ENCODE measurements at places on chromosomes 2 and 18.

DNA sequence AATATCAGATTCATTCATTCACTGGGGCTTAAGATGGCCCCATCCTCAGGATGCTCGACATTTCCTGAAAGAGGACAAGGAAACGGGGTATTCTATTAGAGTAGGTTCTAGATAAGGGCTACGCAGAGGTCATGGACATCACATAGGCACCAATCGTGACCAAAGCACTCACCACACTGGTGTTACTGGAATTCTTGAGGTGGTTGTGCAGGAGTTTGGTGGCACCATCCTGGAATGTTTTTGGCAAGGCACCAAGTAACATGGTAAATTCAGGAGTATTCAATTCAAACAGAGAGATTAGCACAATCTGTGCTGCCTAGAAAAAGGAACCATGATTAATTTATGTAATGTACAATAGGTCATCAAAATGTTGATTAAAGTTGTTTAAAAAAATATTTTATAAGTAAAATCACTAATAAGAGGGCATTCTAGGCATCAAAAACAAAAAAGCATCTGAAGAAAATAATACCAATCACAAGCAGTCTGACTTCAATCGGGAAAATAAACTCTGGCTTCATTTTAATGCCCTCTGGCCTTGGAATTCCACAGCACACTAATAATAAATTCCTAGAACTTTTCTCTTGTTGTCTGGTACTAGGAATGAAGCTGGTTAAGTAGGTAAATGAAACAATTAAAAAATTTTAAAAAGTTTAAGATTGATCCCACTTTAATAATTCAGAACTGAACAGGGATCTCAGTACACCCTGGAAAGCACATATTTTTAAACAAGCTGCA lies 102.8 kb upstream of the TFCP2L1 start:
- DNase-seq: no peak

DNA sequence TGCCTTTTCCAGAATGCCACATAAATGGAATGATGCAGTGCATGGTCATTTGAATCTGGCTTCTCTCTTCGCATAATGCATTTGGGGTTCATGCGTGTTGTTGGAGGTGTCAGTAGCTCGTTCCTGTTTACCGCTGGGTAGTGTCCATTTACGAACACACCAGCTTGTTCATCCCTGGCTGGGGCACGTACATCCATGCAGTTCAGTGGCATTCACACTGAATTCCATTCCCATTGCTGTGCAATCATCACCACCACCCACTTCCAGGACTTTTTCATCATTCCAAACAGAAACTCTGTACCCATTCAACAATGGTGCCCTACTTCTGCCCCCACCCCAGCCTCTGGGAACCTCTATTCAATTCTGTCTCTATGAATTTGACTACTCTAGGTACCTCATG lies 14.7 kb upstream of the CIDEA start:
- DNase-seq: no peak

- DNase-seq: no peak
Observed at GRCh38 chr18:75202696-75203365, 6.1 kb downstream of the PTGR3 start.

DNA sequence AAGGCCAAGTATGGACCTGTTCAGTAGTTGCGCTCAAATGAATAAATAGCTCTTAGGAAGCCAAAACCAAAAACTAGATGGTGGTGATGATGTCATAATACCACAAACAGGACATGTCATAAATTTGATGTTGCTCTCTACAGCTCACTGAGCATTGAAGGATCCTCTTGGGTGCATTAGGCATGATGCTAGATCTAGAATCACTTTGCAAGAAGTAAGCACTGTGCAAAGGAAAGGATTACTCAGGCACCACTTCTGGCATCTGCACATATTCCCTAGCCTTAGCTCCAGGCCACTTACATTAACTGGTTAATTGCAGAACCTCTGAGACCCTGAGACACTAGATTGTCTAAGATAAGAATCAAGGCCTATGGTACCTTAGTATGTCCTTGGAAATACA lies 58.0 kb downstream of the LRRTM1 start:
- no peak for DNase-seq

GRCh38 chr2:17476830-17477229 lies 41.4 kb downstream of the RAD51AP2 start:
- no peak for DNase-seq

- DNase-seq: no peak
Observed at GRCh38 chr18:28041366-28041765, 135.6 kb downstream of the CDH2 start.

GRCh38 chr2:233680361-233681045 lies 1.2 kb upstream of the UGT1A7 start:
- no peak for DNase-seq

DNA sequence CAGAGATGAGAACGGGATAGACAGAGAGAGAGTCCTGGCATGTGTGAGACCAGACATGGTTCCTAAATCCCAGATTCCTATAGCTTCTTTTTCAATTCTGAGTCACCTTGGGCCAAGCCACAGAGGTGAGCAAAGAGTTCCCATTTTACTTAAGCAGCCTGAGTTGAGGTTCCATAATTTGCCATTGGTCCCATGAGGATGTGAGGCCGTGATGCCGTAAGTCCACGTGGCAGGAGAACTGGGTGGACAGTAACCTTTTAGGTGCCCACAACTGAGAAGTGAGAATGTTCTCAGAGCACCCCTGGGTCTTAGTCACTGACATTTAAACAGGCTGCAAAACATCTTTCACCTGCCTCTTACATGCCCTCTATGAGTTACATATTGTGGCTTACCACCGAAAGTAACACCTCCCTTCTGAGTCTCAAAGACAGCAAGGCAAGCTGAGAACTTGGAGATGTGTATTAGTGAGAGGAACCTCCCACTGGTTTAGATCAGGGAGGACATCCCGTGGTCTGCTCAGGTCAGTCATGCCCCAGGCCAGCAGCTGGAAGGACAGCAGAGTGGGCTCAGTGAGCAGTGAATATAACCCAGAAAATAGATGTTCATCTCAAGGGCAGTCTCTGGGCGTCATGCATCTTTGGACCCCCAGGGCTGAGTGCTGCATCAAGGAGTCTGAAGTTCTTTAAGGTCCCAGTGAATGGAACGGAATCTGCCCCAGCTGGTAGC lies 127.9 kb upstream of the LGALSL start:
- no peak for DNase-seq

DNA sequence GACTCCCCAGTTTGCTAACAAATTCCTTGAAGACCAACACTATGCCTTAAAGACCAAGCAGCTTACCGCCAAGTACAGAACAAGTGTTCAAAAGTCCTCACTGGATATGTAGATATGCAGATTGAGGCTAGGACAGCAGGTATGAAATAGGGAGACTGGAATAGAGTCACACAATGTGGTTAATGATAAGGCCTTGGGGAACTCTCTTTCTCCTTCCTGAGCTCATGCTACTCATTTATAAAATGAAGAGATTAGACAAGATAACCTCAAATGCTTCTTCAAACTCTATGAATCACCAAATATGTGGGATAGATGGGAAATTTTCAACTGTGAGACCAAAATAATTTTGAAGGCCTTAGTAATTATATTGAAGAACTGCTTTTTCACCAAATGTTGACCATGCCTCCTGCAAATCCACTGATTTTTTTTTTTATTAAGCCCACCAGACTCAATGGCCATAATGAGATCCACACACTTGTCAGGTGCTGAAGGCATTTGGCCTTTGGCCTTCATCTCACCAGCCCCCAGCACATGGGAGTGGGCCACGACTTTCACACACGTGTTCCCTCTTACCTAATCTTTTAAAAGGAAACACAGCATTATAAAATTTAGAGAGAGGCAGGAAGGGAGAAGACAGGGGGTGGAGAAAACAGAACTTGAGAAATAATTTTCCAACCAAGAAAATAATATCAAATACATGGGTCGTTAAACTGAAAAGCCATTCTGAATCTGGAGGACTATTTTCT lies 181.5 kb downstream of the EN1 start:
- DNase-seq: no peak

DNA sequence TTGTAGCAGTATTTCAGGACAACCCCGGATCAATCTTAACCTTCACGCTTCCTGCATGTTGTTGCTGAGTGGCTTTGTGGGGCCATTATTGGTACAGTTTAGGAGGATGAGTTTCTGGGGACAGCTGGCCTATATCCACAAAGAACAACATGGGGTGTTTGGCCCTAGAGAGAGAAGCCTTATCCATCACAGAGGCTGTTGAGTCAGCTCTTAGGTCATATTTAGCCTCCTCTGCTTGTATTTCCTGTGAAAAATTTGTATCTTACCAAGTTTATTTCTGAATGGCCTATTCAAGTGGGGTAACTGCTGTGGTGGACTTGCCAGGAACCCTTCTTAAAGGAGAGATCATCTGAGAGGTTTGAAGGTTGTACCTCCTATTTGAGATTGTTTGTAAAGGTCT lies 77.6 kb downstream of the MAP4K4 start:
- DNase-seq: no peak

DNA sequence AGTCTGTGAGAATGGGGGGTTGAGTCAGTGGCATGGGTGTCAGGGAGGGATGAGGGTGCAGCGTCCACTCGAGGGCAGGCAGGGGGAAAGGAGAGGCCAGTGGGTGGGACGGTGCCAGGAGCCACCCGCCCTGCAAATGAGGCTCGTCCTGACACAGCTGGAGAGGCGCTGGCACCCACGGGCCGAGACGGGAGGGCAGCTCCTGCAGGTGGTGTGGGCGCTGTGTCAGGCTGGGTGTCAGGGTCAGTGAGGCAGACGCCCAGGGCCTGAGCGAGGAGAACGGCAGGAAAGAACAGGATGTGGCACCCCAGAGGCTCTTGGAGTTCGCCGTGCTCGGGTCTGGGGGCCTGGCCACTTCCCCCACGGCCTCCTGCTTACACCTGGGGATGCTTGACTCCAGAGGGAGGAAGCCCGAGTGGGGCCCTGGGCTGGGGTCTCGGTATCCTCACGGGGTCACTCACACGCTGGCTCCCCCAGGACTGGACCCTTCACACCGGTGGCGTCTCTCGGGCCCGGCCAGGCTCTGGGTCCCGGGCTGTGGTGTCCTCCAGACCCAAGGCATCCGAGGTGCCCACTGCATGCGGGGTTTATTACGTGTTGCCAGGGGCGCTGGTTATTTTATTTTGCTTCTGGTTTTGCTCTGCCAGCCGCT lies 130.5 kb upstream of the CTDP1 start:
- no peak for DNase-seq

DNA sequence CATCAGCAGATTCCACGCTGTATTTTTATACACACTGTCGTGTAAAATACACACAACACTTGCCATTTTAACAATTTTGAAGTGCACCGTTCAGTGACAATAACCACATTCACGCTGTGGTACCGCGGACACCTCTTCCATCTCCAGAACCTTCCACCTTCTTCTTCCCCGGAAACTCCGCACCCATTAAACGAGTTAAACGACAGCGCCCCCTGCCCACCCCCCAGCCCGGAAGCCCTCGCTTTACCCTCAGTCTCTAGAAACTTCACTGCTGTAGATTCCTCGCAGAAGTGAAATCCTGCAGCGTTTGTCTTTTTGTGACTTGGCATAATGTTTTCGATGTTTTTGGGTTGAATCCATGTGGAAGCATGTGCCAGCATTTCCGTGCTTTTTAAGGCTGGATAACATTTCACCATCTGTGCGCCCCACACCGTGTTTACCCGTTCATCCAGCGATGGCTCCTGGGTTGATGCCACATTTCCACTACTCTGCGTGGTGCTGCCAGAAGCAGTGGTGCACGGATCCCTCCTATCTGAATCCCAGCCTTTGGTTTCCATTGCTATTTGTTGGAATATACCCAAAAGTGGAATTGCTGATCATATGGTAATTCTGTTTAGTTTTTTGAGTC lies 32.0 kb upstream of the TMEM18 start:
- DNase-seq: no peak

DNA sequence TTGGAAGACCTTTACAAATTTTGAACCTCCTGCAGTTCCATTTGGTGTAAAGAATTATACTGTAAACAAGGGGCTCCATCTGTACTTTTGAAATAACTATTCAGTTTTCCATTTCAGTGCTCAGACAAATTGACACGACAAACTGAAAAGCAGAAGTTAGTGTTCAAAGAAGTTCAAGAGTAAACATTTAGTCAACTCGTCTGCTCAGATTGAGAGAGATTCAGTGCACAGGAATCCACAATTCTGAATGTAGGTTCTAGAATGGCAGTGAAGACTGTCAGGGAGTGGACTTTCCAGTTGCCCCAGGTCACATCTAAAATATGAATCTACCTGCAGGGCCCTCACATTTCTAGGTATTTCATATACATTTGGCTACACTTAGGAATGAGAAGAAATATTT lies 322.3 kb upstream of the TCF4 start:
- no peak for DNase-seq

GRCh38 chr2:71830497-71831192 lies 317.0 kb downstream of the CYP26B1 start:
- DNase-seq: no peak

Measured in NCI-H146 (cell line).